ENCODE measurements at places on chromosomes 1 and 21.

GRCh38 chr1:197659171-197659570, 116.1 kb downstream of the DENND1B start:
- no peak for DNase-seq

DNA sequence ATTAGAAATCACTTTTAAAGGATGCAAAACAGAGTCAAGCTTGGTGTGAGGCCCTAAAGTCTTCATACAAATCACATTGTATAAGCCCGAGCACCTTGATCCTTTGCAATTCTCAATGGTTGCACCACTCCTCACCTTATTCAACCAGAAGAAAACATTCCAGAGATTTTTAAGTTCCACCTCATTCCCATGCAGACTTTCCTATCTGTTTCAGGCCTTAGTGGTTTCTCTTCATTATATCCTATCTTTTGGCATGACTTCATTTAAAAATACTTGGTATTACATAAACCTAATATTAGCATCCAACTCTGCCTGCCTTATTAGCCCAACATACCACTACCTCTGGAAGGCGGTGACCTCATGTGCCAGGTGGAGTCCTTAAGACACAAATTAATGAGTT, 9.3 kb upstream of the GREM2 start:
- DNase-seq: no peak

DNA sequence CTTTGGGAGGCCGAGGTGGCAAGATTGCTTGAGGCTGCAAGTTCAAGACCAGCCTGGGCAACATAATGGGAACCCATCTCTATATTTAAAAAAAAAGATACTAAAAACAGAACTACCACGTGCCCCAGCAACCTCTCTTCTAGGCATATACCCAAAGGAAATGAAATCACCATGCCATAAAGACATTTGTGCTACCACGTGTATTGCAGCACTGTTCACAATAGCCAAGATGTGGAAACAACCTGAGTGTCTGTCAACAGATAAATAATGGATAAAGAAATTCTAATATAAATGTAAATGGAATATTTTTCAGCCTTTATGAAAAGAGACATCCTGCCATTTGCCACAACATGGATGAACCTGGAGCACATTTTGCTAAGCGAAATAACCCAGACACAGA, 128.6 kb downstream of the PCNX2 start:
- DNase-seq: no peak

DNA sequence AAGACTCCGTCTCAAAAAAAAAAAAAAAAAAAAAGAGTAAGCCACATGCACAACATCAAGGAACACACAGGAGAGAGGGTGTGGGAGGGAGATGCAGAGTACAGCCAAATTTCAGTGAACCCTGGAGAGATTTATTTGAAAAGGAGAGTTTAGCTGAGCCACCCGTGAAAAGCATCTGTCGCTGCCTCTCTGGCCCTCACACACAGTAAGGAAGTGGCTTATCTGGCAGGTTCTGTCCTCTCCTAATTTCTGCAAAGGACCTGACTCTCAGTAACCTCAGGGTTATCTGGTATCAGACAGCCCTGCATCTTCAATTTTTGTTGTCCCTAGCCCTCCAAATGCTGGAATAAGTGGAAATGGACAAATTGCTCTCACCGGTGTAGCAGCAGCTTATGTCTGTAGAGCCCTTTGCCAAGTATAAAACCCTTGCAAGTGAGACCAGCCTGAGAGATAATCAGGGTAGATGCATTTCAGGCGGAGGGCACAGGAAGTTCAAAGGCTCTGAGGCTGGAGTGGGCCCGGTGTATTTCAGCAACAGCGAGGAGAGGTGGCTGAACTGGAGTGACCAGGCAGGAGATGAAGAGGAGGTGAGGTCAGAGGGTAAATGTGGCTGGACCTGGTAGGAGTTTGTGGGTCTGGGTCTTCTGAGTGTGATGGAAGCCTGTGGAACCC, 16.7 kb upstream of the IL10RB start:
- DNase-seq: no peak

DNA sequence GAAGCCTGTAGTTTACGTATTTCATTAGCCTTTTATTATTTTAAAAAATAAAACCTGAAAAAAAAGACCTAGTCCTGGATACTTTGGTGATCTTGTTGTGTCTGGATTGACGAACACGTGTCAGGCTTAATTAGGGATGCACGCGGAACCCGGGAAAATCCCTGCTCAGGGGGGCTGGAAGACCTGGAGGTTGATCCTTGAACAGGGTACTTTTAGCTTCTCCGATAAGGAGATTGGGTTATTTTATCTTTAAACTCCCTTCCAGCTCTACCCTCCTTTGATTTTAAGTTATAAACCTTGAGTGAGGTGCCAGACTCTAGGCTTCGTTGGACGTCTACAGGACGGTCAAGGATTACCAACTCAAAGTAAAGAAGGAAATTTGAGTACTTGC, 552 bp upstream of the ZNF691 start:
- DNase-seq: no peak

DNA sequence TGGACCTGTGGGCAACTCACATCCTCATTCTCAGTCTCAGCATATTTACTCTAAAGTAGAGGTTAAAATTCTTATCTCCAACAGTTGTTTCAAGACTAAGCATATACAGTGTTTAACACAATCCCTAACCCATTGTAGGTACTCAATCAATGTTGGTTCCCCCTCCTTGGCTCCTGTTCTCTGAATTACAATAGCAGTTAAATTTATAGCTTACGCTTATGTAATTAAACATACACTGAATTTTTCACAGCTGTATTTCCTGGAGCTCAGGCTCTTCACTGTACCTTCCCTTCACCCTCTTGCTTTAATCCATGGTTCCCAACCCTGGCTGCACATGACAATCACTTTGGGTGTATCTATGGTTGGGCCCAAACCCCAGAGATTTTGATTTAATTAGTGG, 89.4 kb downstream of the LPAR3 start:
- no peak for DNase-seq

GRCh38 chr1:236156512-236157208, 14.3 kb downstream of the GPR137B start:
- peak; percentile 34 for DNase-seq

- DNase-seq: no peak
These were observed 239.4 kb upstream of the CAMK1G start for GRCh38 chr1:209344156-209344555.

DNA sequence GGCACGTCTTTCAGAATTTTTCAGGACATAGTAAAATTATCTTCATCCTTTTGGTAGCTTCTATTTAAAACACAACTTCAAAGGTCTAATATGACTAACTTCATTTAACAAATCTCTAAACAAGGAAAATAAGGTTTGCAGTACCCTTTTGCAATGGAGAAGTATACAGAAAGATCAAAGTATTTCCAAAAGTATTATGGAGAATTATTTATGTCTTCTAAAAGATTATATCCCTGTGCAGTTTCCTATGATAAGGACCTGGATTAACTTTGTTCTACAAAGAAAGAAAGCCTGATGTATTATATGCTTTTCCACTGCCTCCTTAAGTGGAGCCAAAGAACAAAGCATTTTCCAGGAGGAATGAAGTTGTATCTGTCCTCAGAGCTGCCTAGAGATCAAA, 353.0 kb upstream of the RUNX1 start:
- DNase-seq: no peak

DNA sequence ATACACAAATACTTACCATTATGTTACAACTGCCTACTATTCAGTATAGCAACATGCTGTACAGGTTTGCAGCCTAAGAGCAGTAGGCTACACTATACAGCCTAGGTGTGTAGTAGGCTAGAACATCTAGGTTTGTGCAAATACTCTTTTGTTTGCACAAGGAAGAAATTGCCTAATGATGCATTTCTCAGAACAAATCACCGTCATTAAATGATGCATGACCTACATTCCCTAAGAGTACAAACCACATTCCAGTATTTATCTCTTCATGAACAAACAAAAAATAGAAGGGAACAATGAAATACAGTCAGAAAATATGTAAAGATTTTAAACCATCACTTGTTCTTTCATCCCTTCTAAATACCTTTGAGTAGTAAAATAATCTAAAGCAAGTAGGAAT, 109.7 kb upstream of the HP1BP3 start:
- no peak for DNase-seq

DNA sequence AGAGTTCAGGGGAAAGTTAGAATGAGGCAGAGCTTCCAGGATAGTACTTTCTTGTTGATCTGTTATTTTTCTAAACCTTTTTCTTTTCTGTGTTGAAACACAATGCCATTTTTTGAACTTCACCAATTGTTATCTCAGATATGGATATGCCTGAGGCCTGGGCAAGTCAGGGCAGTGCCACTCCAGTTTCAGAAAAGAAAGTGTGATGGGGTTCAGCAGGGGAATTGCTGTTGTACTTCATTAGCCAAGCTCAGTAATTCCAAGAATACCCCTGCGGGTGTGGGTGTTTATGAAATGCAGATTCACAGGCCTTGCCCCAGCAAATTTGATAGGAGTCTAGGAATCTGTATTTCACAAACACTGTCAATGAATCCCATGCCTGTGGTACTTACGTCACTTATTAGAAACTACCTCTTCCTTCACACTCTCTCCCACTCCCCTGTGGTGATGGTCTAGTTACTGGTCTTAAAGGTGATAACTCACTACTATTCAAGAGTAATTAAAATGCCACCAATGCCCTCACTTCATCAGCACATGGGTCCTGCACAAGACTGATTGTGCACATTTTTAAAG, 142.3 kb downstream of the PBX1 start:
- DNase-seq: no peak

- DNase-seq: no peak
These were observed 434.9 kb upstream of the DAB1 start for GRCh38 chr1:57858740-57859139.

GRCh38 chr1:161021165-161021969, 415 bp upstream of the F11R start:
- peak; percentile 87 for DNase-seq

- no peak for DNase-seq
These were observed 32.3 kb downstream of the KIRREL1 start for GRCh38 chr1:158025576-158026230.

DNA sequence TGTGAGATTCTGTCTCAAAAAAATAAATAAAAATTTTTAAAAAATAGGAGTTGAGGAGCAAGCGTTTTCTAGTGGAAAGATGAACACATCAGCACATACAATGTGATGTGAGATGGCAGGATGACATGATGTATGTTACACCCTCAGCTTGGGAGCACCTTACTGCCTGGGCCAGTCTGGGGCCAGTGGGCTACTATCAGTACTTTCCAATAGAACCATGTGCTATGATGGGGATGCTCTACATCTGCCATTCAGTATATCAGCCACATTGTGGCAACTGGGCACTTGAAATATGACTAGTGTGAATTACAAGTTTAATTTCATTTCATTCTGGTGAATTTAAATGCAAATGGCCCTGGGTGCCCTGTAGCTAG, 156.0 kb downstream of the PGBD5 start:
- DNase-seq: no peak

GRCh38 chr21:25908495-25908894, 173.7 kb downstream of the GABPA start:
- no peak for DNase-seq

- no peak for DNase-seq
These were observed 105.5 kb downstream of the LRIG2 start for GRCh38 chr1:113178522-113178921.

DNA sequence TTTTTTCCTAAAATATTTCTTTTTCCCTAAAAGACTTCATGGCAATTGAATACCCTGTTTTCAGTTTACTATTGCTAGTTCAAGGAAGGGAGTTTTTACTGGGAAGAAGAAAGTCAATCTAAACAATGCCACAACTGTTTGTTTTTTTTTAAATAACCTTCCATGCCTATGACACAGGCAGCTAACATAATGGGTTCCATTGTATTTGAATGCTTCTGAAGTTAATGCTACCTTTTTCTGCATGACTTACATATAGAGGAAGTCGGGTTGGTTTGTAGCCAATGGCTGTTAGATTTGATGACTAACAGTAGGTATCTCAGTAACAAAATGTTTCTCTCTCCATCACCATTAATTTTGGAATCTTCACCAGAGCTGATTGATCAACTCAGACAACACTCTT, 134.0 kb downstream of the KIF26B start:
- no peak for DNase-seq

DNA sequence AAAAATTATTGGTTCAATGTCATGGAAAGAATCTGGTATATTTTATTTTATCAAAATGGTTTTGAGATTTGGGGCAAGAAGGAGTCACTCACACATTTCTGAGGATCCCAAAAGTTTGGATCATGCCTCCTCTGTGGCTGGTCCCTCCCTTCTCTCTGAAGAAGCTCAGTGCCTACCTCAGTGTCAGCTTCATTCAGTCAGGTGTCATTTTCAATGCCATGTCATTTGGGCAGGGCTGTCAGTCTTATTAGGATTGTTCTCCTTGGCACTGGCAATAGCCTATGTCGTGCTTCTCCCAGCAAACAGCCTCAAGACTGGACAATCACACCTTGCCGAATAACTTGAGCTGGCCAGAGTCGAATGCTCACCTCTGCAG, 264.5 kb upstream of the CAMK1G start:
- DNase-seq: no peak

- DNase-seq: no peak
These were observed 465.6 kb downstream of the SIPA1L2 start for GRCh38 chr1:232164078-232164963.

- DNase-seq: no peak
These were observed 3.9 kb downstream of the NCAM2 start for GRCh38 chr21:21002153-21002552.

DNA sequence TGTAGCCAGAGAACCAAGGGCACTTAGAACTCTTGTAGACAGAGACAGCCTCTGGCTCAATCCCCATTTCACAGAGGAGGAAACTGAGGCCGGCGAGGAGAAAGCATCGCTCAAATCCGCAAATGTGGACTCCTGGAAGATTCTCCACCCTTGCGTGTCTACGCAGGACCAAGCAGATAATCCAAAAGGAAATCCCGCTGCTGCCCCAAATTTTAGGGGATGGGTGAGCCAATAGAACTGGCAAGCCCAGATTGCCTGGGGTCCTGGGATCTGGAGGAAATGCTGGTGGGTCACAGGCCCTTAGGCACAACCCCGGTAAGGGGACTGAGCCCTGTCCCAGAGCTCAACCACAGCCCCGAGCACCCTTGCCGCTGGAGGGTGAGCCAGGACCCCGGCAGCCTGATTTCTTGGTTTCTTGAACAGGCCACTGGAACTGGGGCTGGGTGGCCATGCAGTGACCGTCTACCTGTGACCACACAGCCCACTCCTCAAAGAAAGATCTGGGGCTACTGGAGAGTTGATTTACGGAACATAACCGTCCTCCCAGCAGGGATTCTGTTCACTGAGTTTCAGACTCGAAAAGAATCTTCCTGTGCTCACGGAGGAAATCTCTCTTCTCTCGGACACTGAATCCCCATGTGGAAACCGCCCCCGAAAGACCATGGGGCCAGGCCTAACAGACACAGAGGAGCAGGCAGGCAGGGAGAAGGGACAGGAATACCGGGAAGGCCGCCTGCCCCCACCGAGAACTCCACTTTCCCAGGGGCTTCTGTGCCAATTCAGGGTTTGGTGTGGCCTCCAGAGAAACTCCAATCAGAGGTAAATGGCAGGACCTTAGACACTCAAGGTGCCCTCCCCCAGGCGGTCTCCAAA, 238.4 kb downstream of the NPHP4 start:
- no peak for DNase-seq

GRCh38 chr1:14946684-14947238, 206.8 kb upstream of the TMEM51 start:
- DNase-seq: no peak

- DNase-seq: no peak
These were observed 9.0 kb downstream of the TRAF5 start for GRCh38 chr1:211335522-211336157.

All from stimulated activated CD4-positive, alpha-beta T cell treated with anti-CD3 and anti-CD28 coated beads, Interleukin-4, amount 100 ng/mL, for 4 hours (primary cell).